ENCODE measurements at places on chromosomes 2 and 18.

DNA sequence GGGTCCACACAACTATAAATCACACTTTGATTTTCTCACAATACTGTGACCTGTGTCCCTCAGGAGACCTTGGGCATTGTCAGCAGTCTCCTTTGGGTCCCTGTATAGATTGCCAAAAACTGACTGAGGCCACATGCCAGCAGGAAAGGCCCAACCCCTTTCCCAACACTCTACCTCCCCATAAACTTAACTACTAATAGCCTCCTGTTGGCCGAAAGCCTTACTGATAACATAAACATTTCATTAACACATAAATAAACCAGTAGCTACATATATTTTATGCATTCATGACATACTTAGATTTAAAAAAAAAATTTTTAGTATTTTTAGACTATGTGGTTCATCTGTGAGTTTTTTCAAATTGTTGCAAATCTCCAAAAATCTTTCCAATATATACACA lies 153.5 kb downstream of the ARL4C start:
- DNase-seq = no peak

DNA sequence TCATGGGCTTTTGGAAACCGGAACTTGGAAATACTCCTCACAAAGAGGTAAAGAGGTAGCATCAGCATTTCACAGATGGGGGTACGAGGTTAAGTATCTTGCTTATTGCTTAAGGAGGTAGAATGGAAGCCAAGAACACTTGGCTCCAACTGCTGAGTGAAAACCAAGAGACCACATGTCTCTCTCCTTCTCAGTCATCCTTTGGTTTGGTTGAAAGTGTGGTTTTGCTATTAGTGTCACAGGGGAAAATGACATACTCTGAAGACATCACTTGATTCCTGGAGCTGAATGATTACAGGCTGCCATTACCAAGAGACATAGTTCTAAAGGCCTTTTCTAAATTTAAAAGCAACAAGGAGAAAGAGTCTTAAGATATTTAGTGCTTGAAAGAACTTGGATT lies 41.5 kb downstream of the ANTXR1 start:
- no peak for DNase-seq

- no peak for DNase-seq
Measured at GRCh38 chr18:46336278-46337111, 232.3 kb downstream of the HAUS1 start.

GRCh38 chr2:38432820-38433606 lies 55.9 kb upstream of the ATL2 start:
- DNase-seq = no peak

DNA sequence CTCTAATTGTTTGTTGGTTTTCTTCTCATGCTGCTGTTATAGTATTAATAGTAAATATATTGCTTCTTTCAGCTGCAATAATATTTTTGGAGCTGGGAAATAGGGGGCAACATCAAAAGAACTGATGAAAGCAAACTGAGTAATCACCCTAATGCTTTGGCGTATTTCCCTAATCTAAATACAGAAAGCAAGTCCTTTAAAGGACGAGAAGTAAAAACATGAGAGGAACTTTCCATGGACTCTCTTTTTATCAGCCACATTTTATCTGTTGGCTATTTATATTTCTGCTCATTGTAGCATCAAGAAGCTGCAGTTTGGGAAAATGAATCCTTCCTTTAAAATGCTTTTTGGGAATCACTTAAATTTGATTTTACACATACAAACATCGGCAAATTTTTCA lies 139.9 kb upstream of the SLC8A1 start:
- no peak for DNase-seq

GRCh38 chr2:72927619-72928550 lies 10.6 kb downstream of the EMX1 start:
- no peak for DNase-seq
